ENCODE measurements at places on chromosomes 2 and 18. TPM values are rescaled to one million over a fixed set of nuclear protein-coding genes. Genes with fewer than 3 reads are reported as not detected.

HOXD13 gene
- 0.19 TPM for total RNA-seq

ANKRD62 gene
- total RNA-seq, result not detected

CNDP1 gene
- total RNA-seq, result not detected

NCKAP5 gene
- 0.61 TPM for total RNA-seq

SAG gene
- total RNA-seq, result not detected

MSH2 gene
- 33.8 TPM for total RNA-seq

LYG2 gene
- total RNA-seq, result not detected

All from A549 treated with dexamethasone at 1 μM for 4 hours (cell line).